Left ventricle myocardium superior (tissue), 1 donor: ENCODE measurements at places on chromosomes 5 and 9. TPM values are rescaled to one million over a fixed set of nuclear protein-coding genes. Genes with fewer than 3 reads are reported as not detected.

DNA sequence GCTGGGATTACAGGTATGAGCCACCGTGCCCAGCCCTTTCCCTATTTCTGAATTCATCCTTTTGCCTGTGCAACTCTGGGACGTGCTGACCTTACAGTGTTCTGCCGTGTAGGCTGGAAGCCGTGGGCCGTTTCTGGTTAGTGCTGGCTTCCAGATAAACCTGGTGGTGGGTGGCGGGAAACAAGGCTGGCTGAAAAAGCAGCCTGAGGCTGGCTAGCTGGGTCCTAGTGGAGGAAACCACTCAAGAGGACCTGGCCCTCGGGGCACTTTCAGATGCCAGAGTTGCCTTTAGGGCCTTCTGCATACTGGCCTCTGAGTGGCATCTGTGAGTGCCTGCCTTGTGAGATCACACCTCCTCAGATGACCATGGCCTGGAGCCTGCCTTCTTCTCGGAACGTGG, 26.9 kb downstream of the GALNT12 start:
- DNase-seq: no peak

PCDHGC5 gene
- 3.2 TPM for total RNA-seq

DNA sequence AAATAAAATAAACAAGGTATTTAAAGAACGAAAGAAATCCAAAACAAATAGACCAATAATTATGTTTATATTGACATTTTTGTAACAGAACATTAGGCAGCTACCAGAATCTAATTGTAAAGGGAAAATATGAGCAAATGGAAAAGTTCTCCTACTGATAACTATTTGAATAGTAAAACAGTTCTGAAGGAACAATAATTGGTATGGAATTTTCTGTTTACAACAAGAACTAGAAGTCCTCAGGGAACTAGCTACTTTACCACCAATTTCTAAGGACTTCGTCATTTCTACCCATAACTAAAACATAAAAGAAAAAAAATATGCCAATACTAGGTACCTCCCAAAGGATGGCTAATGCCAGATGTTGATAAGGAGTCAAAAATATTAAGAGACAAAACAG, 58.5 kb downstream of the AP3B1 start:
- DNase-seq: no peak

- no peak for DNase-seq
These were observed 116.7 kb upstream of the HAPLN1 start for GRCh38 chr5:83837265-83837907.

GRCh38 chr5:171597946-171598640, 178.6 kb downstream of the FGF18 start:
- no peak for DNase-seq

KCNV2 gene
- total RNA-seq: not detected

GRCh38 chr9:130943221-130943620, 4.2 kb upstream of the FIBCD1 start:
- DNase-seq: no peak

GRCh38 chr5:71836084-71836483, 117.0 kb downstream of the CARTPT start:
- DNase-seq: no peak

DNA sequence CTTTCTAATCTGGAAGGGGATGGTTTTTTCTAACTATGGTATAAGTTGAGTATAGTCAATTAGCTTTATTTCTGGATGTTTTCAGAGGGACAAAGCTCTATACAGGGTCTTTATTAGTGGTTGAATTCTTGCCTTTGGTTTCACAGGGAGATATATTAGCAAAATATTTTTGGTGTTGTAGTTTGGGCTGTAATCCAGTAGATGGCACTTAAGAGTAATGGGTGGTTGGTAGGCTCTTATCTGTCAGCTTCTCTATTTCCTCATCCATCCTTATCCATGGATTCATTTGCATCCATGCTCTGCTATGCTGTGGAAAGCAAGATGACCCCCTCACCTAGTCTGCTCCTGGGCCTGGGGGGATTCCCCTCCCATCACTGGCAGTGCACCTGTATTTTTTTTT, 363.6 kb upstream of the CYLC2 start:
- DNase-seq: no peak

- DNase-seq: no peak
These were observed 16.8 kb upstream of the CTSL start for GRCh38 chr9:87708986-87709728.

GRCh38 chr9:13047827-13048587, 231.5 kb downstream of the MPDZ start:
- no peak for DNase-seq

SUB1 gene
- total RNA-seq: 183 TPM

GCNT4 gene
- total RNA-seq: 0.17 TPM
